ENCODE measurements at places on chromosomes 13 and 19. TPM values are rescaled to one million over a fixed set of nuclear protein-coding genes. Genes with fewer than 3 reads are reported as not detected.

Gene PRR20B
- total RNA-seq: not detected

Gene GPR12
- not detected for total RNA-seq

Gene ZNF221
- total RNA-seq: not detected

Gene METTL21C
- total RNA-seq: not detected

Gene ZNF836
- total RNA-seq: 14.8 TPM

Gene NLRP5
- not detected for total RNA-seq

Gene FREM2
- total RNA-seq: not detected

Gene KLF12
- 40.1 TPM for total RNA-seq

Gene ZNF724
- total RNA-seq: 30.8 TPM

Gene TSKS
- not detected for total RNA-seq

Gene KIR2DL1
- not detected for total RNA-seq

Gene ZNF492
- not detected for total RNA-seq

Gene SLITRK6
- not detected for total RNA-seq

Gene TINCR
- total RNA-seq: 1.2 TPM

Gene GNG7
- total RNA-seq: 15.6 TPM

Gene LYPD3
- 0.42 TPM for total RNA-seq

Gene CBY2
- not detected for total RNA-seq

Gene NAPSA
- 15.7 TPM for total RNA-seq

Gene PSG7
- not detected for total RNA-seq

GRCh38 chr13:110957181-110957884, 42.5 kb upstream of the ANKRD10 start:
- no peak for DNase-seq

- no peak for DNase-seq
These were observed 24.0 kb upstream of the OLFM4 start for GRCh38 chr13:53004573-53004972.

- DNase-seq: no peak
These were observed 1227.5 kb upstream of the MIR17HG start for GRCh38 chr13:90120026-90120425.

GRCh38 chr19:41991025-41991424, 3.0 kb downstream of the ATP1A3 start:
- DNase-seq: no peak

GRCh38 chr19:46591254-46591653, 9.9 kb upstream of the CALM3 start:
- no peak for DNase-seq

DNA sequence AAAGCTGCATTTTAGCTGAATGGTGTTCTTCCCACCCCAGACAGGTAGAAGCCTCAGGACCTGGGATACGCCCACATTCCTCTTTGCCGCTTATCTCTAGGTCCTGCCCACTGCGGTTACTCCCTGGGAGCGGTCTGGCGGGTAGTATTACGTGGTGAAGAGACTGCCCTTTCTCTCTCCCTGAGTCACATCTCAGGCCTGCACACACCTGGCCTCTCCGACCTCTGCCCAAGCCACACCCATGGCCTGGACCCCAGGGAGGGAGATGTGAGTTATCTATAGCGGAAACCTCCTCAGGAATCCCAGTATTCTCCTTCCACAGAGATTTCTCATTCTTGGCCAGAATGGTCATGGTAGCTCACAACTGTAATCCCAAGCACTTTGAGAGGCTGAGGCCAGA, 17.3 kb downstream of the RHPN2 start:
- no peak for DNase-seq

GRCh38 chr19:11581740-11582139, 4.3 kb upstream of the ACP5 start:
- peak; percentile 92 for DNase-seq

GRCh38 chr13:19592657-19593180, 31.4 kb upstream of the TPTE2 start:
- DNase-seq: no peak

GRCh38 chr13:23985060-23985459, 87.8 kb upstream of the C1QTNF9B start:
- no peak for DNase-seq

GRCh38 chr13:108003626-108004025, 211.7 kb downstream of the LIG4 start:
- no peak for DNase-seq

DNA sequence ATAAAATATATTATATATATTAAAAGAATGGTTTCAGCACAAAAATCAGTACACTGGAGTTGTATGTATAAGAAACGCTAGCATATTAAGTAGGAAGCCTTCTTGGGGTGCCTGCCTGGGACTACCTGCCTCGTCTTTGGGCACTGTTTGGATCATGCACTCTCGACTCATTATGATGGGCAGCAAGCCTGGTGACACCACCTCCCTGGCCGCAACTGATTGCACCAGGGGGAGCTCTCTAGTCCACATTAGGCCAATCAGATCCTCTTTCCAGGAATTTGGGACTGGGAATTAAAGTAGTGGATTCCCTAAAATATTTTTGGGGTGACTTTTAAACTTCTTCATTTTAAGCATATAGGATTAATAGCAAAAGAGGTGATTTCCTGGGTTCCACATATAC, 56.0 kb upstream of the RGCC start:
- DNase-seq: peak; percentile 26

GRCh38 chr13:26327940-26328725, 74.2 kb downstream of the CDK8 start:
- DNase-seq: no peak

DNA sequence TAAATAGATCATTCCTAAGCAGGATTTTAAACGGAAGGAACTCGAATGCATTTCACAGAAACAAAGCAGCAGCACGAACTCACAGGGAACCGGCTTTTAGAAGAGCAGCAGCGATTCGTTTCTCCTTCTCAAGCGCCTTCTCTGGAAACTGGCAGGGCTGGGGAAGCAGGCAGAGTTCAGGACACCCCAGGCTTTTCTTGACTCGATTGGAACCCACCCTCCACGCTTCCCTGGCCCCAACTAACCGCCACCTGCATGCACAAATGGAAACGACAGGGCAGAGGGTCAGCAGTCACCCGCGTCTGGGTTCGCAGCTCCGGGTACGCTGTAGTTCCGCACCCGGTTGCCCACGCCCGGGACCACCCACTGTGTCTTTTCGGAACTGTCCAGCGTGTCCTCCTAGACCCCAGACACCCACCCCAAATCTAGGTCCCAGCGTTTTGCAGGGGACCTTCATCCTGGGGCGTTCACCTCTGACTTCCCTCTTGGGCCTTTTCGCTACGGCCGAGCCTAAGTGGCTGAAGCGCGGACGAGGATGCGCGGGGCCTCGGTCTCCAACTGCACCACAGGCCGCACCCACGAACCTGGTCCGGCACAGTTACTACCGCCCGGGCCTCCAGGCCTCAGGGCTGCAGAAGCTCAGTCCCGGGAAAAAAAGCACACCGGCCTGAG, 500 bp downstream of the ZFP30 start:
- DNase-seq: peak; percentile 47

GRCh38 chr19:50322931-50323781, 6.0 kb downstream of the KCNC3 start:
- DNase-seq: no peak

- DNase-seq: no peak
These were observed 238.5 kb upstream of the STARD13 start for GRCh38 chr13:33524086-33524485.

DNA sequence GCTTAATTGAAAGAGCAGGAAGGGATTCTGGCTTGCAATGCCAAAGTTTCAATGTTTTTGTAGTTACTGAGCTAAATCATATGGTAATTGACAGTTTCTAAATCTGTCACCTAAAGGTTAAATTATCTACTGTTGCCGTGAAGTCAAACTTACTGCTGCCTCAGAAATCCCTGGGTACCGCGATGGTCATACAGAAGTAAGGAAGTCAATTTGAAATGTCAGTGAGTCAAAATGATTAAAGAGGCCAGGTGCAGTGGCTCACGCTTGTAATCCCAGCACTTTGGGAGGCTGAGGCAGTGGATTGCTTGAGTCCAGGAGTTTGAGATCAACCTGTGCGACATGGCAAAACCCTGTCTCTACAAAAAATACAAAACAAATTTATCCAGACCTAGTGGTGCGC, 48.8 kb upstream of the TPM4 start:
- no peak for DNase-seq

DNA sequence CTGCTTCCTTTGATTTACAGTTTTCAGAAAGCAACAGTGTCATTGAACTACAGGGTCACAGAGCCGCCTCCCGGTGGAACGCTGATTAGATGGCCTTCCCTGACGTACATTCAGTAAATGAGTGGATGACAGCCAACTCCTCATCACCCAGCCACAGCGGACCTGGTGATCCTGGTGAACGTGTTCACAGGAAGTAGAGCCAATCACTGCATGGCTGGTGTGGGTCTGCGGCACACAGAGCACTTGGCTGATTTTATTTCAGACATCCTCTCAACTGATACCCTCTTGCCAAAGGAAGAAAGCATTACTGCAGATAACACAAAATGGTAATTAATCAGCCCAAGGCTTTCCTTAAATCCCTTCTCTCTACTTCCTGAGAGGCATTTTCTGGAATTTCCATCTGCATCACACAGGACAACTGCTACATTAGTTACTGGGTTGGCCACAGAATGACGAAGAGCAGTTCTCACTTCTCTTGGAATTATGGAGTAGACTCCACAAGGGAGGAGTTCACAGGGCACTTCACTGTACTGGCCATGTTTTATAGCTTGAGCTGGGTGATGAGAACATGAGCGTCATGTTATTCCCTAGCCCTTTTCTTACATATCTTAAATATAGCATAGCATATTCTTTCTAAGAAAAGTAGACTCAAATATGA, 84.0 kb upstream of the SLC7A1 start:
- DNase-seq: no peak

DNA sequence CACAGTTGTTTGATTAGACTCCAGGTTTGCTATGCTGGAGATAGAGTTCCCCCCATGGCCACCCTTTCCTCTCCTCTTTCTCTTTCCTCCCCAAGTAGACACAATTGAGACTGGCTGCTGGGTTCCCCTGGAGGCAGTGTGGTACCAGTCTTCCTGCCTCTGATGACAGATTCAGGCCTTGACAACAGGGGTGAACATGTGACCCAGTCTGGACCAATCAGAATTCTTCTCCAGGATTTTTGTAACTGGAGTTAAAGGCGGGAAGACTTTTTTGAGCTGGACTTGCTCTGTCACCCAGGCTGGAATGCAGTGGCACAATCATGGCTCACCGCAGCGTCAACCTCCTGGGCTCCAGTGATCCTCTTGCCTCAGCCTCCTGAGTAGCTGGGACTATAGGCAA, 48.7 kb downstream of the CCNE1 start:
- DNase-seq: peak; percentile 23

DNA sequence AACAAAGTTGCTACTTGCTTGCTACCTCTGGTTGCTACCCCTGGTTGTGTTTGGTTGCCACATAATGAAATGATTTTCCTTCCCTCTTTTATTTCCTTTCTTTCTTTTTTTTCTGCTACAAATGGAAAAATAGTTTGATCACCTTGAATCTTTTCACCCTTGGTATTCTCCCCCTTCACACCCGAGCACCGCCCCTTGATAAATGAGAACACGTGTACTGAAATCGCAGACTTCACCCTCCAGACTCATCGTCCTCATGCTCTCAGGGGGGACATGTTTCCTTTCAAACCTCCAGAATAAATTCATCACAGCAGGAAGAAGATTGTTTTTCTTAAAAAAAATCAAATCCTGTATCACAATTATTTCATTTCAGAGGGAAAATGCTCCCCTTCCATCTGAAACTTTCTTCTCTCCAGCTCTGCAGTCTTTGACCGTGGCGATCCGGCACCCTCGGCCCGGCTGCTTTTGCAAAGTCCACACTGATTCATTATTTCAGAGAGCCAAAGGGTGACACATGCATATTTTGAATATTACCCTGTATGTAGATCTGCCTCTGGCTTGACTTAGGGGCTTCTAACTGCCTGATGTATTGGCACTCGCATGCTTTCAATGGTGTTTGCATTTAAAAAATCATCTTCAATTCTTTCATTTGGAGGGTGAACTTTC, 222.6 kb upstream of the MAB21L1 start:
- DNase-seq: no peak

DNA sequence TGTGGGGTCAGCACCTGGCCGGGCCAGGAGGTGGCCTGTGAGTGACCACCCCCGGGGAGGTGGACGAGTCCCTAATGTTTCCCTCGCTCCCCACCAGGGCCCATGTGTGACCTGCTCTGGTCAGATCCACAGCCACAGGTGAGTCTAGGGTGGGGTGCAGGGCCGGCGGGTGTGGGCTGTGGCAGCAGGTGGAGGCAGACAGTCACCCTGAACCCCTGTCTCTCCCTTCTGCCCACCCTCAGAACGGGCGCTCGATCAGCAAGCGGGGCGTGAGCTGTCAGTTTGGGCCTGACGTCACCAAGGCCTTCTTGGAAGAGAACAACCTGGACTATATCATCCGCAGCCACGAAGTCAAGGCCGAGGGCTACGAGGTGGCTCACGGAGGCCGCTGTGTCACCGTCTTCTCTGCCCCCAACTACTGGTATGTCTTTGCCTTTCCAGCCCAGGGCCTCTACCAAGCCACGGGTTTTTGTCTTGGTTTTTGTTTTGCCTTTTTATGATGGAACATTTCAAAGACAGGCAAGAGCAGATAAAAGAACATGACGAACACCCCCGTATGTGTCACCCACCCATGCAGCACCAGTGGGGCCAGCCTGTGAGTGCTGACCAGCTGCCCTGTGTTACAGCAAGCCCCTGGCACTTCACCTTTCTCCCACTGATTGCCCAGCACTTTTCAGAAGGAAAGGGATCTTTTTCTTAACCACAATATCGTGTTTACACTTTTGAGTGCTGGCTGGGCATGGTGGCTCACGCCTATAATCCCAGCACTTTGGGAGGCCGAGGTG, 24.9 kb downstream of the CCDC8 start:
- no peak for DNase-seq

GRCh38 chr19:17611462-17612244, 56.2 kb downstream of the COLGALT1 start:
- peak; percentile 75 for DNase-seq

DNA sequence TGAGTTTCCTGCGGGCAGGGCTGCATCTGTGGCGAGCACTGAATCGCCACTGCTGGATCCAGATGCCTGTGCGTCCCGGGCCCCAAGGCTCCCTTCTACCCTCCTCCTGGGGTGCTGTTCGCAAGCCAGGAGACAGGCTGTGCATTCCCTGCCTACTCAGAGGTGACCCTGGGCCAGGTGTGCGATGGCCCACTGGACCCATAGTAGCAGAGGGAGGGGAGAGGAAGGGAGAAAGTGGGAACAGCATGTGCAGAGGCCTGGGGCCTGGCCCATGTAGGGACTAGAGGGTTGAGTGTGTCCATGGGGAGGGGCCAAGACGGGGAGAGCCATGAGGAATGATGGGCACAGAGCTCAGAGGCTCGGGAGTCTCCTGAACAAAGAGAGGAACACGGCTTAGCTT, 27.3 kb downstream of the CARM1 start:
- no peak for DNase-seq

All from OCI-LY7 (cell line).